Aorta (tissue), 5 donors: ENCODE measurements at places on chromosomes 12 and 14. TPM values are rescaled to one million over a fixed set of nuclear protein-coding genes. Genes with fewer than 3 reads are reported as not detected.

The PRB2 gene
- not detected for total RNA-seq

The ZFYVE21 gene
- total RNA-seq: 74.8 TPM

The SLCO1A2 gene
- total RNA-seq: not detected

The HNF1A gene
- total RNA-seq: not detected

GRCh38 chr14:24013654-24014514, 25.2 kb downstream of the DHRS4L2 start:
- no peaks in the 10 kb centered on the region for H3K4me1 ChIP-seq
- H3K27ac ChIP-seq: no peak overlapping the region
- no peak overlapping the region for H3K4me3 ChIP-seq
- no peaks in the 10 kb centered on the region for H3K27me3 ChIP-seq
- no peaks in the 10 kb centered on the region for H3K36me3 ChIP-seq
- DNase-seq: no peak

GRCh38 chr14:87122166-87122565, 870.8 kb downstream of the GALC start:
- no peaks in the 10 kb centered on the region for H3K4me1 ChIP-seq
- H3K4me3 ChIP-seq: no peak overlapping the region
- no peaks in the 10 kb centered on the region for H3K27me3 ChIP-seq
- no peak for DNase-seq
- H3K36me3 ChIP-seq: no peaks in the 10 kb centered on the region

DNA sequence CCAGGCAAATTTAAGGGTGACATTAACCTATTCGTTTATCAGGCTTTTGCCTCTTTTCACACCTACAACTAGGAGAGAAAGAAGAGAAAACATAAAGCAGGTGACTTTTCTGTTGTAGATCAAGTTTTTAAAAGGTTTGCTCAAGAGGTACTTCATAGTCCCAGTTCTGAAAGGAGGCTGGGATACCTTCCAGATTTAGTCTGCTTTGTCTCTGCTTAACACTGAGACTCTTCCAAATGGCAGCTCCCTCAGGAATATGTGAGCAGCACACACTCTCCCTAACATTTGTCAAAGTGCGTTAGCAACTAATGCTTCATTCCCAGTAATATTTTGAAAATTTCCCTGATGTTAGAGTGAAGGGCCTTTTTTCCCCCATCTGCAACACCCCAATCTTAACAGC, 133.7 kb upstream of the RASSF8 start:
- H3K4me1 ChIP-seq: no peaks in the 10 kb centered on the region
- no peak overlapping the region for H3K4me3 ChIP-seq
- no peaks in the 10 kb centered on the region for H3K36me3 ChIP-seq
- no peak for DNase-seq
- no peaks in the 10 kb centered on the region for H3K27me3 ChIP-seq

GRCh38 chr14:99239661-99240092, 32.3 kb downstream of the BCL11B start:
- no peaks in the 10 kb centered on the region for H3K4me1 ChIP-seq
- no peaks in the 10 kb centered on the region for H3K36me3 ChIP-seq
- H3K27ac ChIP-seq: no peak overlapping the region
- no peak for DNase-seq
